ENCODE measurements at places on chromosomes 1 and 21.

GRCh38 chr1:176110203-176110602, 96.9 kb downstream of the COP1 start:
- no peak for DNase-seq

DNA sequence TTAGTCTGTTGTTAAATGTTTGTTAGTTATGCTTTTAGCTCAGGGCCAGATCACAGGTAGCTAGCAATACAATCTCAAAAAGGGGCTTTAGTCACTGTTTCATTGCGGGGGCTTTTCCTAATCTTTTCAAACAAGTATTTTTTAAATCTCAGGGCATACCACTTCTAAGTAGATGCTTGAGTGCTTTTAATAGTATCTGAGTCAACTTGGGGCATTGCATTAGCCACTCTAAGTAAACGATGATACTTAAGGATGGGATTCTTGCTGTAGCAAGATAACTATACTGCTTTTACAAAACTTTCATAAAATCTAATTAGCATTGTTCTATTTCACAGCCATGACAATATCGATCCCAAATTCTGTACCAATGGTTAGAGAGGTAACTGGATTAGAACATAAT, 11.6 kb downstream of the CDC42BPA start:
- DNase-seq: no peak

GRCh38 chr1:160154790-160155189, 3.4 kb downstream of the ATP1A4 start:
- DNase-seq: no peak

DNA sequence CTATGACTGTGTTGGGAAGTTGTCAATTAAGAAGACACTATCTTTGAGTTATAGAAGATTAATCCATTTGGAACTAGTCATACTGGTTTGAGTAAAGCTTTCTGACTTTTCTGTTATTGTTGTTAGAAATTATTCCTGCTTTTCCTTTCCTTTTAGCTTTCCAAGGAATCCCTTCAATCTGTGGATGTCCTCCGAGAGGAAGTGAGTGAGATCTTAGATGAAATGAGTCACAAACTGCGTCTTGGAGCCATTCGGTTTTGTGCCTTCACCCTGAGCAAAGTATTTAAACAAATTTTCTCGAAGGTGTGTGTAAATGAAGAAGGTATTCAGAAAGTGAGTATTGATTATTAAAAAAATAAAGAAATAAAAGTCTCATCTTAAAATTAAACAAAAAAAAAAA, 19.3 kb downstream of the GNPAT start:
- no peak for DNase-seq
